Testis (tissue), 5 donors: ENCODE measurements at places on chromosomes 4 and X. TPM values are rescaled to one million over a fixed set of nuclear protein-coding genes. Genes with fewer than 3 reads are reported as not detected.

STK32B gene
- polyA plus RNA-seq, result 29.7 TPM

MAGEA1 gene
- 8.5 TPM for polyA plus RNA-seq

GRCh38 chr4:61200187-61200915 lies at the start of gene ADGRL3:
ADGRL3 (plus strand) TSS chr4:61200326.
- peak within 1 kb of the TSS; percentile 42 for H3K4me3 ChIP-seq
- H3K27ac ChIP-seq, result peak within 1 kb of the TSS; percentile 30
- H3K4me1 ChIP-seq, result no peaks in the 10 kb centered on the region

DNA sequence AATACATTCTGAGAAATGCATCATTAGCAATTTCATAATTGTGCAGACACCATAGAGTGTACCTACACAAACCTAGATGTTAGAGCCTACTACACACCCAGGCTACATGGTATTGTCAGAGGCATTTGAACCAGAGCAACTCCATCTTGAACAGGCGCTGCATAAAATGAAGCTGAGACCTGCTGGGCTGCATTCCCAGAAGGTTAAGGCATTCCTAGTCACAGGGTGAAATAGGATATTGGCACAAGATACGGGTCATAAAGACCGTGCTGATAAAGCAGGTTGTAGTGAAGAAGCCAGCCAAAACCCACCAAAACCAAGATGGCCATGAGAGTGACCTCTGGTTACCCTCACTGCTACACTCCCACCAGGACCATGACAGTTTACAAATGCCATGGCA lies 116.4 kb downstream of the LARP7 start:
- no peaks in the 10 kb centered on the region for H3K27me3 ChIP-seq
- no peak overlapping the region for H3K27ac ChIP-seq
- no peaks in the 10 kb centered on the region for H3K4me1 ChIP-seq
- H3K36me3 ChIP-seq, result no peaks in the 10 kb centered on the region
- DNase-seq, result no peak
- H3K4me3 ChIP-seq, result no peak overlapping the region
